ENCODE measurements at places on chromosomes 6 and 20. TPM values are rescaled to one million over a fixed set of nuclear protein-coding genes. Genes with fewer than 3 reads are reported as not detected.

SIRPB2 gene
- polyA plus RNA-seq = not detected

XKR7 gene
- polyA plus RNA-seq = not detected

ASIP gene
- not detected for polyA plus RNA-seq

PRRC2A gene
- 8.6 TPM for polyA plus RNA-seq

TUBB2B gene
- 0.83 TPM for polyA plus RNA-seq

DNA sequence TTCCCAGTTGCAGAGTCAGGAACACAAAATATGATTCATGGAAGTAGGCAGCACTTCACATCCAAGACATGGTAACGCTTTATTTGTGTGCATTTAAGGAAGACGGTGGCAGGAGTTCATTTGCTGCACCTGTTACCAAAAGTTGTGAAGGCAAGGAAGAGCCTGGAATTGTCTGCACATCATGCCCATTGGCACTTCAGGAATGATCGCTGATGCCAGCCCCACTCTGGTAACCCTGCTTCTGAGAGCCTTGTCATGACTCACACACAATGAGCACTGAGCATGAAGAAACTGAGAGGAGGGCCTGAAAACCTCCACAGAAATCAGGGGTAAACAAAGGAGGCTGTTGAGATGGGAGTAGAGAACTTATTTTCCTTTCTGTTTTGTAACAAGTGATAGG lies 181.1 kb downstream of the RPS12 start:
- DNase-seq = no peak
